ENCODE measurements at places on chromosomes 5 and 9.

- no peak for DNase-seq
Measured at GRCh38 chr9:124869466-124869985, 7.6 kb downstream of the ARPC5L start.

GRCh38 chr9:137719194-137719593, 100.4 kb downstream of the EHMT1 start:
- DNase-seq: no peak

GRCh38 chr5:106728208-106728607, 942.5 kb downstream of the EFNA5 start:
- no peak for DNase-seq

GRCh38 chr9:135277219-135278201, 190.0 kb downstream of the OLFM1 start:
- no peak for DNase-seq

- DNase-seq: no peak
Measured at GRCh38 chr5:82355053-82355452, 76.9 kb upstream of the RPS23 start.

DNA sequence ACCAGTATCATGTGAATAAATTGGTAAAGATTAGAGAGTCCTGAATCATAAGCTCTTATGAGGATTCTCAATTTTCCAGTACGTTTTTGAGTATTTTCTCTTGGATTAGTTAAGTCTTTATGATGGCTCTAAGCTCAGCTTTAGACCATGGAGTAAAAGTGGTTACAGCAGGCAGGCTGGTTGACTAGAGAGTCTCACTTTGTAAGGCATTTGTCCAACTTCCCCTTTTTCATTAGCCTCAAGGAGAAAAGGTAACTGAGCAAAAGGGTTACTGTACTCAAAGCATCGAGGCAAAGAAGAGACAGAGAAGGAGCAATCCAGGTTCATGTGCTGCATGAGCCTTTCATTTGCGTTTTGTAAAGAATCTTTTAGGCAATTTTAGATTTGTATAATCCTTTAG, 8.5 kb downstream of the NOP16 start:
- DNase-seq: no peak

DNA sequence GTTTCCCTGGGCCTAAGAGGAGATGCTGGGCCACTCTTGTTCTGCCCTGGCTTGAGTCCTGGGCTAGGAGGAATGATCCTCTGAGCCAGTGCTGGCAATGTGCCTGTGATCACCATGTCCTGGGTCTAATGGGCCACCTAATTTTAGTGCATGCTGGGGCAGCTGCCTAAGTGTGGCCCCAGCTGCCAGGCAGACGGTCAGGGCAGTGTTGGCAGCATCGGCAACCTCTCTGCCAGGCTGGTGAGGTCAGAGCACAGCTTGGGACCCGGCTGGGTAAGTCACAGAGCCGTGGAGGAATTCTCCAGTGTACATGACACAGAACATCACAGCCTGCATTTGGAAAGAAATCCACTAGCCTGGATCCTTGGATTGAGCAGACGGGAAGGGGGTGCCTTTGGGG, 21.4 kb upstream of the PITX1 start:
- no peak for DNase-seq

DNA sequence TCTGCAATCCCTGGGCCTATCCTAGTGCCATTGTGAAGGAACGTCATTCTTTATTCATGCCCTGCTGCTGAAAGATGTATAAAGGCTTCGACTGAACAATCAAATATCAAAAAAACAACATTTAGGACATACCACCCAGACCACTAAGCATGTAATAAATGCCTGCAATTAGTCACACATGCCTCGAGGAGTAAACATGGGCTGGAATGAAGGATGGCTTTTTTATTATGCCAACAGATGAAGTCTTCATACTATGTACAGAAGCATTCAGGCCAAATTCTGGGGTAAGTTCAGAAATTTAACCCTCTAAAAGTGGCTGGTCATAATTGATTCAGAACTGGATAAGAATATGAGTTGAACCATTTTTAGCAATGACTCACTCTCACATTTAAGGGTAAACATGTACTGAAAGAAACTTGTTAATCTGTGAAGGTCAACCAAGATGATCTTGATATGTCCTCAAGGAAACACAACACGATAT, 38.1 kb downstream of the FAM240B start:
- DNase-seq: no peak

DNA sequence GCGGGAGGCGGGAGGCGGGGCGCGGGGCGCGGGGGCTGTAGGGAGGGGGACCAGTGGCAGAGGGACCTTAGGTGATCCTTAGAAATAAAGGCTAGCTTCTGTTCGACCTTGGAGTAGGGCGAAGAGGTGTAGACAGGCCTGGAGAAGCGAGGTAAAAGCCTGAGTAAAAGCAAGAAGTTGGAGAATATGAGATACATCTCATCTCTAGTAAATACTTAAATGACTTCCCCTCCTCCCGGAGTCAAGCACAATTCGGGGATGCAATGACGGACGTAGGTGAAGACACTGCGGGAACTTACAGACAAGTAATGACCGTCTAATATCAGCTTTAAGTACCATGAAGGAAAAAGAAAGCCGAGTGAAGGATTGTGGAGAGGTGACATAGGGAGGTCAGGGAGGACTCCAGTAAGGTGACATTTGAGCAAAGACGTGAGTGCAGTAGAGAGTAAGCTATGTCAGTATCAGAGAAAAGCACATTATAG, 466 bp downstream of the SMC2 start:
- peak; percentile 37 for DNase-seq

- no peak for DNase-seq
Measured at GRCh38 chr9:126695186-126695585, 81.5 kb downstream of the LMX1B start.

All from DMS153 (cell line).